Femur (tissue), 1 donor: ENCODE measurements at places on chromosomes 4 and X.

- no peak for DNase-seq
These were observed 443.2 kb upstream of the FRG1 start for GRCh38 chr4:189497516-189497915.

DNA sequence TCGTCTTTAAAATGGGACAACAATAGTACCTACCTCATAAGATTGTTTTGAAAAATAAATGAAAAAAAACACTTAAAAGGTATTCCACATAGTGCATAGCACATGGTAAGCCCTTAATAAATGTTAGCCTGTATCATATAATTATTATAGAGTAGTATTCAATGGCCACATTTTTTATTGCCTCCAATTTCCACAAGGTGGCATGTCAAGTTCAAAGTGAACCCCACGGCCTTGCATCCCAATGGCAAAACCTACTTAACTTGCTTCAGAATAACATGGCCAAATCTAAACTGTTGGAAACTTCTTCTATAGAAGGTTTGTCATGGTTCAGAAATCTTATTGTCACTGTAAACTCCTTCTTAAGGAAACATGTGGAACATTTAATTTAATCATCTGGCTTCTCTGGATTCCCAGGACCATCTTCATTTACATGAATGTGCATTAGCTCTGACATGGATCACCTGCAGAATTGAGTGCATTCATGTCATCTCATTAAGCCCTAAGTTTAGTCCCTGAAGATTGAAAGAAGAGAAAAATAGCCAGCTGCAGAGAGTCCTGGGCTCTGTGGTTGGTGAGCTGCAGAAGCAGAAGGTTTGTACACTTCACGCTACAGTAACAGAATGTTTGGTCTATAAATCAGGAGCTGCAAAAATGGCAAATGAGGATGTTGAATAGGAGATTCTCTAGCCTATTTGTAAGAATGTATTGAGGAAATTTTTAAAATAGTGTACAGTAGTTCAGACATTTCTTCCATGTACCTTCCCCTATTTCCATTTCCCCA lies 61.0 kb downstream of the ANXA3 start:
- DNase-seq: no peak

- no peak for DNase-seq
These were observed 174.8 kb downstream of the ENOX2 start for GRCh38 chrX:130728208-130728607.

- DNase-seq: no peak
These were observed 72.1 kb upstream of the ACSL1 start for GRCh38 chr4:184897895-184898294.

DNA sequence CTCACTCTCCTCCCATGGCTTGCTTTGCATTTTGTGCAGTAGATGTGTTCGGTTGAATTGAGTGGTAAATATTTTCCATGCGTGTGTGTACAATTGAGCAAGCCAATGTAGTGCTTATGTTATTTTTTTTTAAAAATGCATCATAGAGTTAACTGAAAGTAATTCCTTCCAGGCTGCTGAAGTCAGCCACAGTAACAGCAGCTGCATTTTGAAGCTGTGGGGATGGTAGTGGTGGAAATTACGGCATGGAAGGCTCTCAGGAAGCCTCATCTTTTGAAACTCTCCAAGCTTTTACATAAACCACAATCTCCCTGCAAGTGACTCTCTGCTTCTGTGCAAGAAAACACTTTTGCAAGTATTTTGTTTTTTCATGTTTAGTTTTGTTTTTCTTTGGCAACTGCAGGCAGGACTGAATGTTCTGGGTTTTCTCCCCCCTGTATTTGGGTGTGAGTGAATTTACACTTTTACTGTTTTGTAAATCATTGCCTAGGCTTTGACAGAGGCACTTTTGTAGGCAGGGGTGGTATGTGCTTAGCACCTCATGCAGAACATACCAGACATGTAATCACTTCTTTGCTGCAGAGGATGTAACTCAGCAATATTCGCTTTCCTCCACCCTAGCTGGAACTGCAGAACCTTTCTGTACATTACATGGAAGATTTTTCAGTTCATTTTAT lies 56.2 kb downstream of the LRRC66 start:
- peak; percentile 21 for DNase-seq

DNA sequence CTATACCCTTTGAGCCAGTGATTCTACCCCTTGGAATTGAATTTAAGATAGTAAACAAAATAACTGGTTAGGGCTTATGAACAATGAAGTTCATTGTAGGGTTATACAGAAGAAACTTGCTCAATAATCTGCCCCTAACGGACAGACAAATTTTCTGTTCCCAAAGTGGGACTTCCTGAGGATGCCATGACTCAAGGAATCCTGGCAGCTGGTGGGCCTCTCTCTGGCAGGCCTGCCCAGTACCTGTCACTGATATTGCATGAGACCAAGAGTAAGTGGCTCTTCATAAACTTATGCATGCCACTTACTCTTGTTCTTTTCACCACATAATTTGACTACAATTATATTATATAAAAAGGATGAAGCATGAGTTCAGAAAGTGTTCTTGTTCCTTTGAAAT lies 41.5 kb downstream of the GPRIN3 start:
- no peak for DNase-seq

- peak; percentile 47 for DNase-seq
These were observed 108.4 kb downstream of the DOCK11 start for GRCh38 chrX:118603981-118604380.

GRCh38 chr4:177064729-177065394 lies 244.8 kb upstream of the NEIL3 start:
- DNase-seq: no peak

DNA sequence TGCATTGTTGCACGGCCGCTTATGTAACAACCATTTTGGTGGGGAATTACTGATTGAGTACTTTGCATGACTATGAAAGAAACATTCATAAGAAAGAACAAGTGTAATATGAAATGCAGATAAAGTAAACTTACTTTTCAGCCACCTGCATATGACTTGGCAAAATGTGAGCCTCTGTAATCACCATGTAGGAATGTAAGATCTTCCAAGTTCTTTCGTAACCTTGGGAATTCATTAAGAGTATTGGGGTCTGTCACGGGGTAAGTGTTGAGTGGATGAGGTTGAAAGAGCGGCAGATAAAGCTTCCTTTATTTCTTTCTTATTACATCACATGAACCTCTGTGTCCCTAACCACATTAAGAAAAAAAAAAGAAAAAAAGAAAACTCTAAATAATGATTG lies 348.5 kb upstream of the NR3C2 start:
- no peak for DNase-seq

DNA sequence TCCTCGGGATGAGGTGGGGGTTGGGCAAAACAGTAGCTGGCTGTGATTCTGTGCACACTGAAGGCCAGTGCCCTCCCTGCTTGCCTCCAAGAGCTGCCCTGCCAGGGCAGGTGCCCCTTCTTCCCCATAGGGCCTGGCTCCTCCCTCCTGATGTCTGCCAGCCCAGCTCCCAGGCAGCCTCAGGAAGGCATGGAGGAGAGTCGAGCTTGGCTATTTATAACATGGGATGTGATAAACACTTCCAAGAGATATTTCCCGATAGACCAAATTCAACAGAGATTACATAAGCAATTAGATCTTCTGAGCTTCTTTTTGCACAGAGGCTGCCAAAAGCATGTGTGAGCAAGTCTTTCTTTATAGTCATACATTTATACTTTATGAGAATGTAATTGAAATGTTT lies 45.3 kb upstream of the PJA1 start:
- DNase-seq: no peak

- DNase-seq: no peak
These were observed 26.2 kb downstream of the ARL9 start for GRCh38 chr4:56531823-56532222.

DNA sequence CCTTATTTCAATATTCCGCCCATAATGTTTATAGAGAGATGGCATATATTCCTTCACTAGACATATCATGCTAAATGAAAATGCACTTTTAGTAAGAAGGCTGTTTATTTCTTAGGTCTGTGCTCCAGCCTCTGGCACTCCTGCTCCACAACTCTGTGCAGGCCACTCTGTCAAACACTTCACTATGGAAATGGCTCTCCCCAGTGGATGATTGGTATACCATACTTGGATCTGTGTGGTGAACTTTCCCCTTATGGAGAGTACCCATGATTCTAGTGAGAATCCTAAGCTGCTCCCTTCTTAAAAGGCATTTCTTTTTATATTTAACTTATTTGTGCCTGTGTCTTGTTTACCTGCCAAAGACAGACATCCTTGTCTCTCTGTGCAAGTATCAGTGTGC lies 480.1 kb upstream of the GALNT7 start:
- no peak for DNase-seq

GRCh38 chr4:89641367-89641687 lies 195.6 kb downstream of the SNCA start:
- no peak for DNase-seq

- DNase-seq: no peak
These were observed 85.6 kb upstream of the EFHC2 start for GRCh38 chrX:44428989-44429627.

GRCh38 chr4:157075811-157076577 lies at the start of gene GLRB:
GLRB (plus strand) TSS chr4:157076150; CDS start chr4:157078025, 1,875 bp downstream.
- peak; percentile 67 for DNase-seq

DNA sequence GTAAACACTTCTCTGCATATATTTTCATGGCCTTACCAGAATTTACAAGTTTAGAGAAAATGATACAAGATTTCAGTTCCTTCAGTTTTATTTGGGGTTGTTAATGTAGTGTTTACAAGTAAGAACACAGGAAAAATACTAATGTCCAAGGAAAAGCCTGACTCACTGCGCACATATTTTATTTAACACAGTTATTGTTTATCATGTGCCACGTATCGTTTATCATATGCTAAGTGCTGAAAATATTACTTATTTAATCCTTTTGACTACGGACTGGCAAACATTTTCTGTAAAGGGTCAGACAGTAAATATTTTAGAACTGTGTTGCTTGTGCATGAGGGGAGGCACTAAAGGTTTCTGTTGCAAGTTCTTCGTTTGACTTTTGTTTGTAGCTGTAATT lies 794 bp downstream of the HSD17B13 start:
- no peak for DNase-seq

- DNase-seq: no peak
These were observed 761.0 kb downstream of the IL1RAPL1 start for GRCh38 chrX:29348288-29348687.

- DNase-seq: peak; percentile 27
These were observed 113.4 kb upstream of the FAM241A start for GRCh38 chr4:112031712-112032328.

DNA sequence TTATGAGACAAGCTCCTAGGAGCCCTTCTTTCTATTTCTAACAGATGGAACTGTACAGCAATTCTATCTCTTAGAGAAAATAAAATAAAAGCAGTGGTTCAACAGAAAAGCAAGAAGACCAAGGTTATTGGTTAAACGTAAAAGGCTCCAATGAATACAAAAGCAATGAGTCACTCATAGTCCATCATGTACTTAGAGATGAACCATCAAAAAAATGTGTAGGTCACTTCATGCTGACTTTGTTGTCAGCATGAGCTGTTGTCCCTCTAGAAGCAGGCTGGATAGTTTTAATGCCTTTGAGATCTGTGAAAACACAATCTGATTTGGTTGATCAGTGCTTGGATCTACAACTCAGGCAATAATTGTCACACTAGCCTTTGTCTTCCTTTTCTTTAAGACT lies 378.6 kb upstream of the ANXA10 start:
- DNase-seq: no peak

DNA sequence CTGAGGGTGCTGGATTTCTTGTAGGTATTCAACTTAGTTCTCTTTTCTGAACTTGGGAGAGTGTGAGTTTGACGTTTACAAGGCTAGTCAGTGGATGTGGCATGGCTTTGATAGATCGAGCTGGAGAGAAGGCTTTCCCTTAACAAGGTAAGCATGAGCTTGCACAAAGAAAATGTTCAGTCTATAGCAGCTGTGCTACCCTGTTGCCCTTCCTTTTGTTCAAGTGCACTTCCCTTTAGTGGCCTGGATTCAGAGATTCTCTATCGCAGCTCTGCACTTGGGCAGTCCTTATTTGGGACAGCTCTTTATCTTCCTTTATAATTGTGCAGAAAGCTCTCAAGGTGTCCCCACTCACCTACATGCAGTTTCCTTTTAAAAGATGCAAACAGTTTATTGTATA lies 198.0 kb downstream of the ARHGAP24 start:
- DNase-seq: no peak

DNA sequence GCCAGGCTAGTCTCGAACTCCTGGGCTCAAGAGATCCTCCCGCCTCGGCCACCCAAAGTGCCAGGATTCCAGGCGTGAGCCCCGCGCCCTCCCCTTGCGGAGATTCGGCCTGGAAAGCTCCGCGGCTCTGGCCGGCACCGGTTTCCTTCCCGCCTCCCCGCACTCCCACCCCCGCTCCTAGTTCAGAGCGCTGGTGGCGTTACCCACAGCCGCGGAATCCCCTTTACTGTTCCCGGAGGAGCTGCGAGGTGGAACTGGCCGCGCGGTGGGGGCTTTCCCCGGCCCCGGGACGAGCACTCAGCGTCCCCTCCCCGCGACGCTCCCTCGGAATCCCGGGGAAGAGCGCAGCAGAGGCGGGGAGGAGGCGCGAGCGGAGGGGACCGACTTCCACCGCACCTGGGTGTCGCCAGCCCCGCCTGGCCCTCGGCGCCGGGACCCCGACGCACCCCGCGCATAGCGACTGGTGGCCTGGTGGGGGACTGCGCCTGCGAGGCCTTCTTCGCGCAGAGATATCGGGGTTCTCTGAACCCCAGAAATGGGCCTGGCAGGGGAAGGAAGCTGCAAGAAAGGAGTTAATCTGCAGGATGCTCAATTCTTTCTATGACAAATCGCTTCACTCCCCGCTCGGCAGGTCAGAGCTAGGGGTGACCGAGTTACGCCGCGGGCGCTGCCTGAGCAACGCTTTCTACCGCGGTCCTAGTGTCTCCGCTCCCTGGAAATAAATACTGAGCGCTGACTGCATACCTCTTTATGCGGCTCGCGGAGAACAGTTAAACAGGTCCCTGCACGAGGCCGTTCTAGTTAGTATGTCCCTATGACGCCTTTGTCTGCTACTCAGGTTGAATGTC lies 14.6 kb upstream of the SLC25A4 start:
- DNase-seq: no peak

DNA sequence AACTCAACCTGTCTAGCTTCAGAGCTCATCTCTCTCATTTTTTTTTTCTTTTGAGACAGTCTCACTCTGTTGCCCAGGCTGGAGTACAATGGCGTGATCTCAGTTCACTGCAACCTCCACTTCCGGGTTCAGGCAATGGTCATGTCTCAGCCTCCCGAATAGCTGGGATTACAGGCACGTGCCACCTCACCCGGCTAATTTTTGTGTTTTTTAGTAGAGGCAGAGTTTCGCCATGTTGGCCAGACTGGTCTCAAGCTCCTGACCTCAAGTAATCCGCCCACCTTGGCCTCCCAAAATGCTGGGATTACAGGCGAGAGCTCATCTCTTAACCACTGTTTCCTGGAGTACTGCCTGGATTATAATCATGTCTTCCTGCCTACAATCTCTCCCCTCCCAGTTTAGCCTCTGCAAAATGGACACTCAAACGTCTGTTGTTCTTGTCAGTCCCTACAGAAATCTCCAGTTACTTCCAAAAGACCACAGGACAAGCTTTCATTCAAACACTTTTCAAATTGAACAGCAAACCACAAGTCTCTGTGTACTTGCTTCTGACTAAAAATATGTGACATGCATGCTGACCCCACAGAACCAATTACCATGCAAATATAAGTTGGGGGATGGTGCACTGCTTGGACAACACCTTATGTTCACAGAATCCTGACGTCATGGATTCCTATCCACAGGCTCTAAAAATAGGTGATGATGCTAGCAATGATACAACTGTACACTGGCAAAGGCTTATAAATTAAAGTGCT lies 137.2 kb downstream of the SH3KBP1 start:
- DNase-seq: no peak
